ENCODE measurements at places on chromosomes 1 and 21.

- DNase-seq = peak; percentile 28
Measured at GRCh38 chr21:33899199-33899598, 16.4 kb downstream of the ATP5PO start.

DNA sequence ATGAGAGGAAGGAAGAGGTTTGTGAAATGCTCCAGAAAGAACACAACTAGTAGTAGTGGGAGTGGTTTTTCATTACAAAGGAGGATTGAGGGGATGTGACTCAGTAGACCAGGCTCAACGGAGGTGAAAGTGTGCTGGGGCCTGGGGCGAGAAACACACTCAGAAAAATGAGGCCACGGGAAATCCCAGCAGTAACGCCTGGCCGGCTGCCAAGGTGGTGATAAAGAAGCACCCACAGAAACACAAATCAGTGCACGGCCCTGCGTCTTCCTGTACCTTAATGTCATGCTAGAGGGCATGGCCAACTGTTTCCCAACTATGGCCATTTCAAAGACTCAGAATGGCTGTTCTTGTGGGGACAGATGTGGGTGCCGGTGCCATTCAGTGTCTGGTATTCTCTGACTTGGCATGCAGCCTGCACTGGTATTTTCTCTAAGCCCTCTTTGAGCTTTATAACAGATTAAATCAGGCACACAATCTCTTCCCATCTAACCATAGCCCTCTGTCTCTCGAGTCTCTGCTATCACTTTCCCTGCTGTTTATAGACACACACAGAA is 38.2 kb downstream of the URB2 start:
- peak; percentile 39 for DNase-seq

- no peak for DNase-seq
Measured at GRCh38 chr1:16922885-16923431, 1.2 kb downstream of the CROCC start.

DNA sequence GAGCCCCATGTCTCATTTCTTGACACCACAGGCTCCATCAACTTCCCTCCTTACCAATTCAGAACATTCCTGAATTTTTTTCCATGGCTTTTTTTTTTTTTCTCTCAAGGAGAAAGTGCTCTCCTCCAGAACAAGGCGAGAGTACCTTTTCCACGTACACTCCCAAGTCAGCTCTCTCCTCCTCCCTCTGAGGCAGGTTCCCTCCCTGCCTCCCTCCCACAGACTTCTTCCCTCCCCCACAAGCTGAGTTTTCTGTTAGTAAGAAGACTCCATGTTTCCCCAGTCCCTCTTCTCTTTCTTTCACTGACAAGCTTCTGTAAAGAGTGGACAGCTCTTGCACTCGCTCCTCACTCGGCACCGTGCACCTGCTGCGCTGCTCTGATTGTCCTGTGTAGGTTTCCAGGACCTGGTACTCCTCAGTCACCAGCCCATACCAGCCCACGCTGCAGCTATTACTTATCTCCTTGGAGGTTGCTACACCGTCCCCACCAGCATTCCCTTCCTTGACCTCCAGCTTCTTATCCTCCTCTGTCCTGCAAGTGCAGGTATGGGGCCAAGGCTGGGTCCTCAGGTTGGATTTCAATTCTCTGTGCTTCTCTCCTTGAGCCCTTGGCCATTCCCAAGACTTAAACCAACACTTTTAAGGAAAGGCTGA is 3.8 kb downstream of the TRAF5 start:
- DNase-seq = no peak

GRCh38 chr21:31159808-31160207 is 121.5 kb upstream of the KRTAP19-8 start:
- DNase-seq = no peak

DNA sequence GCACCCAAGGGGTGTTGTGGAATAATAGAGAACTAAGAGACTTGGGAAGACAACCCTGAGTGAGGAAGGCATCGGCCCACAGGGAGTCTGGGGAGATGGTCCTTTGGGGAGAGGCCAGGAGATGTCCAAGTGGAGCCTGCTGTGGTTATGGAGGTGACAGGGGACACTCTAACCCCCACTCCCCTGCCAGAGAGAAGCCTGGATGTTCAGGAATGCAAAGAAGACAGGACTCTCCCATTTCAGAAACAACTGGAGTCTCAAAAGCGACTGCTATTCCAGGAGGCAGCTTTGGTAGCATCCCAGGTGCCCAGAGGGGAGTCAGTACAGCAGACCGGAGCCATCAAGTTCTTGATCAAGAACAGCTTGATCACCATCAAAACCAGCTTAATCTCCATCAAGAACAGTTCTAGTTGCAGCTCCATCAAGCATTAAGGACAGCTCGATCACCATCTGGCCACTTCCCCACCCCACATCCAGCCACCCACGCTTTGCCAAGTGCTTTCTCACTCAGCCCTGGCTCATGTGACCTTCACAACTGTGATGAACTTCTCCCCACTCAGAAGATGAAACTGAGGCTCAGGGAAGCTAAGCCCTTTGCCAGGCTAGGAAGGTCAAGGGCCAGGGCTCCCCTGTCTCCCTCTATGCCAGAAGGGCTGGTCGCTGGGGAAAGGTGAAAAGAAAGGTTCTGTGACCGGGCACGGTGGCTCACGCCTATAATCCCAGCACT is 743 bp downstream of the CD52 start:
- DNase-seq = no peak

GRCh38 chr1:18734001-18734400 is 103.4 kb downstream of the PAX7 start:
- DNase-seq = no peak

DNA sequence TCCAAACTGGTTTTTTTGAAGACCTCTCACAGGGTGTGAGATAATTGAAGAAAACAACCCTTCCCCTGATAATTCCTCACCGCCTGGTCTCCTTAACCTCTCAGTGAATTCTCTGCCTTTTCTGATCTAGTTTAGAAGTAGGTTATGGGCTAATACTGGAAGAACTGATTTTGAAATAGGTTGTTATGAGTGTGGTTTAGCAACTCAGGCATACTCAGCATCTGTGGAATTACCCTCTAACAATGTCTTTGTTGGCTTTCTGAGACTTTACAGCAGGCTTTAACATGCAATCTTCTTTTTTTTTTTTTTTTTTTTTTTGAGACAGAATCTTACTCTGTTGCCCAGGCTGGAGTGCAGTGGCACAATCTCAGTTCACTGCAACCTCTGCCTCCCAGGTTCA is 10.3 kb upstream of the PLD5 start:
- no peak for DNase-seq

GRCh38 chr1:23463286-23463685 is 20.7 kb downstream of the ASAP3 start:
- peak; percentile 15 for DNase-seq

DNA sequence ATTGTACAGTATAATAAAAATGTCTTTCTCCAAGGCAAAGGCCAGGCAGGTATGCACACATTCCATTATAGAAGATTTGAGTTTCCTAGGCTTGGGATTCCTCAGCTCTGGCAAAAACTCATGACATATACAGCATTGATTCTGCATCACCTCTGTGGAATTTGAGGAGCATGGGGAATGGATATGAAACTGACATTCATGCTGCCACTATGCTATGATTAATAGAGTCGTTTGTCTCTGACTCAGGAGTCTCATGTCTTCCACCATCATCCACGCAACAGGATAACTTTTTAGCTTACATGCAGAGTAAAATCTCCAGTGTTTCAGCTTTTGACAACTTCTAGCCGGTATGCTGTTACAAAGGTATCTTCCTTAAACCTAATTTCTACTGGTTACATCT is 49.8 kb upstream of the ADORA3 start:
- DNase-seq = no peak

DNA sequence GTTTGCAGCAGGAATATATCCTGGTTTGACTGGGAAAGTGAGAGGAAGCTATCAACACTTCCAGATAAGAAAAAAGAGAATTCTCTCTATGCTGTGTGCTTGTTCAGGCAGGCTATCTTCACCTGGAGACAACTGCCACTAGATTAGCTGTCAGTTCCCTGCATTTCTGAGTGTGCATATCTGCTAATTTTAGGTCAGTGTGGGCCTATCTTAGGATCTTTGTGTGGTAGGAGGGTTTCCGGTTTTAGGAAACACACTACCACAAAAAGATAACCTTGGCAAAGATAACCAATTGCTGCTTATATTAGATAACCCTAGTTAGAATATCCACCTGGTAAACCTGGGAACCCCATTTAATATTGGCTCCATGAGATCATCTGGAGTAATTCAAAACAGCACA is 22.5 kb upstream of the GBP5 start:
- DNase-seq = no peak

- DNase-seq = no peak
Measured at GRCh38 chr1:228207851-228208821, at the start of gene OBSCN. Gene OBSCN (plus strand): TSS chr1:228208044. CDS start chr1:228211784, 3,740 bp downstream.

- no peak for DNase-seq
Measured at GRCh38 chr21:37281579-37281978, 14.4 kb upstream of the VPS26C start.

- DNase-seq = no peak
Measured at GRCh38 chr1:199821029-199821779, 206.3 kb upstream of the NR5A2 start.

DNA sequence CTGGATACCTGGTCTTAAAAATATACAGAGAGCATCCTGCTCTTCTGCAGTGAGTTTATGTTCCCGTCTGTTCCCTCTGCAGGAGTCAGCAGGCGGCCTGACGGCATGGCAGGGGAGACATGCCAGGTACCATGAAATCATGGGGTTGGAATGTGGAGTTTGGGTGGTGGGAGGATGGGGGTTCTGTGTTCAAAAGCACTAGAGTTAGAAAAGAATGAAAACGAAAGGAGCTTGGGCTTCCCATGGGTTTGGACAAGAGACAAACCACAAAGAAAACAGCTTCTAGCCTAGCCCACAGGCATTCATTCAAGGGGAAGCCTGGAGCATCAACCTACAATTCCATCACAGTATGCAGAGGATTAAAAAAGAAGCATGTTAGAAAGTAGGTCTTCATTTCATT is 59.9 kb downstream of the WARS2 start:
- peak; percentile 87 for DNase-seq

DNA sequence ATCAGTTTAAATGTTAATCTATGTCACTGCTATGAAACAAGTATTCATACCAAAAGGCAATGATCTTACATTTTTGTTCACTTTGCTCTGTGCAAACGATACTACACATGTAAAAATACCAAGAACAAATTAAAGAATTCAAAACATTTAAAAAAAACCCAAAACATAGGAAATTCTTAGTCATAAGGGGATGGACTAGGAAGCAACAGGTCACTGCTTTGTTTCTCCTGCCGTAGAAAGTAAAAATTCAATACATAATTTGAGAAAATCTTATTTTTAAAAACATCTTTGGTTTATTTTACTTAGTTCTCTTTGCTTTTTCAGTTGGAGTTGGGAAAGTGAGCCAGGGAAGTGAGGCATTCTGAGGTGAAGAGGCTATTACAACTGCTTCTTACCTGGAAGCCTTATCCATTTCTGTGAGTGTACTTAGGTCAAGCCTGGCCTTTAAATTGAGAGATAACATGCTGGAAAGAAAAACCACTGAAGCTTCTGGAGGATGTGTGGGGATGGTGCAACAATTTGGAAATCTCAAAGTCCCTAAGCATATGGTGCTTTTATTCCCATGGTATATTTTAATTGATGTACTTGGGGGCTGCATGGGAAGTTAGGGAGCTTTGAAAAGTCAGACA is 183.5 kb downstream of the CDC42BPA start:
- DNase-seq = peak; percentile 11

- DNase-seq = peak; percentile 7
Measured at GRCh38 chr1:6143395-6143794, 36.7 kb downstream of the CHD5 start.

DNA sequence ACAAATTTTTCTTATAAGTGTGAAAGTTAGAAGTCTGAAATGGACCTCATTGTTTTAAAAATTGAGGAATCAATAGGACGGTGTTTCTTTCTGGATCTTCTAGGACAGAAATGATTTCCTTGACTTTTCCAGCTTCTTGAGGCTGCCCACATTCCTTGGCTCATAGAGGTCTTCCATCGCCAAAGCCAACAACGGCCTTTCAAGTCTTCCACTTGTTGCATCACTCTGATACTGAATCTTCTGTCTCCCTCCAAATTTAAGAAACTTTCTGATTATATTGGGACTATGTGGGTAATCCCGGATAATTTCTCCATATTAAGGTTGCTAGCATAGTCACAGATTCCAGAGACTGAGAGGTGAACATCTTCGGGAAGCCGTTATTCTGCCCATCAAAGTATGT is 595.4 kb upstream of the ADAMTS5 start:
- no peak for DNase-seq

DNA sequence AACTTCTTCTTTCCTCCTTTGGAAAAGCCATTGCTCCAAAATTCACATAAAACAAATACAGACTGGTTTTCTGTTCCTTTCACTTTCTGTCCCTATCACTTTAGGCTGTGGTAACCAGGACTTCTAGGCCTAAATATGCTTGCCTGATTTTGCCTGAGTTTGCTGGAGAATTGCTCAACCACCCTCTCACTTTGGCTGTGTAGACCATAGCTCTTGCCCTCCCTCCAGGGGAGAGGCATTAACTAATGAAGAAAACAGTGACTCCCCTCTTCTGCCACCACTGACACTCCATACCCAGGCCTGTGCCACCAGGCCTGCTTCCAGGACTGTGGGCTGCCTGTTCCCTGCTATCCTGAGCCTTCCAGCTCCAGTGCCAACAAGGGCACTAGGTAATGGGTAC is 163.5 kb downstream of the TOMM20 start:
- DNase-seq = no peak

GRCh38 chr1:119569095-119569494 is 62.1 kb downstream of the HSD3B1 start:
- DNase-seq = no peak

DNA sequence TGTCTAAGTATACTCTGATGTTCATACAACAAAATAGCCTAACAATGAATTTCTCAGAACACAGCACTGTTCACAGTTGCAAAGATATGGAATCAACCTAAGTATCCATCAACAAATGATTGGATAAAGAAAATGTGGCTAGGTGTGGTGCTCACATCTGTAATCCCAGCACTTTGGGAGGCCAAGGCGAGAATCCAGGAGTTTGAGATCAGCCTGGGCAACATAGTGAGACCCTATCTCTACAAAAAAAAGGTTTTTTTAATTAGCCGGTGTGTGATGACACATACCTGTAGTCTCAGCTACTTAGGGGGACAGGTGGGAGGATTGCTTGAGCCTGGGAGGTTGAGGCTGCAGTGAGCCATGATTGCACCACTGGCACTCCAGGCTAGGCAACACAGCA is 10.7 kb downstream of the IFNAR2 start:
- DNase-seq = no peak

- no peak for DNase-seq
Measured at GRCh38 chr1:94228640-94229375, 8.6 kb downstream of the ARHGAP29 start.

DNA sequence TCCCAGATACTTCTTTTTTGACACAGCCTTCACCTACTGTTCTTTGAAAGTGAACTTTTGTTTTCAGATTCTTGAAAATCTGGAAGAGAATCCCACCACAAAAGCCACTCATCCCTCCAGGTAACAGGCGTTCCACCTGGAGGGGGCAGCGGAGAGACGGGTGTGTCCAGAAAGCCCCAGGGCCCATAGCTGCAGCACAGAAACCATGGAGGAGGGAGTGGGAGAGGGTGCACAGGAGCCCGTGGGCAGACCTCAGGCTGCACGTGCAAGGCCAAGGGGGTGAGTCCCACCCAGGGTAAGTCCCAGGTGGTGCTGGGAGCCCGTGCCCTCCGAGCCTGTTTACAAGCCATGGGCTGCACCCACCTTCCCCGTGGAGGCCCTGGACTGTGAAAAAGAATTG is 86.5 kb downstream of the PSMG1 start:
- no peak for DNase-seq

Measured in fibroblast of lung (primary cell).